ENCODE measurements at places on chromosomes 4 and X.

- no peak for DNase-seq
These were observed 2.7 kb upstream of the PF4V1 start for GRCh38 chr4:73850261-73850970.

DNA sequence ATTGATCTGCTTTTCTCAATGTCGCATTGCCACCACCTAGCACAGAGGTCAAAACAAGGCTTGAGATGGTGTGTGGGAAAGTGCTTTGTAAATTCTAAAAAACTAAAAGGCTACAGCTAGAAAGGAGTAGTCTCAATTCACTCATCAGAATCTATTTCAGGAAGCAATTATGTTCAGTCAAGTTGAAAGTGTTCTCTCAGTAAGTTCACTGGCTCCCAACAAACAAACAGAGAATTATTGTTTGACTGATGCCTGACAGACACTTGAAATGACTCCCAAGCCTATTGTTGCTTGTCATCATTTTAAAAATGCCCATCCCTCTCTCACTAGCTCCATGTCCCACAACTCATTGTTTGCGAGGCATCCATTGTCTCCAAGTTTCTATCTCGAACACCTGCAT lies 419.6 kb upstream of the CPEB2 start:
- no peak for DNase-seq

DNA sequence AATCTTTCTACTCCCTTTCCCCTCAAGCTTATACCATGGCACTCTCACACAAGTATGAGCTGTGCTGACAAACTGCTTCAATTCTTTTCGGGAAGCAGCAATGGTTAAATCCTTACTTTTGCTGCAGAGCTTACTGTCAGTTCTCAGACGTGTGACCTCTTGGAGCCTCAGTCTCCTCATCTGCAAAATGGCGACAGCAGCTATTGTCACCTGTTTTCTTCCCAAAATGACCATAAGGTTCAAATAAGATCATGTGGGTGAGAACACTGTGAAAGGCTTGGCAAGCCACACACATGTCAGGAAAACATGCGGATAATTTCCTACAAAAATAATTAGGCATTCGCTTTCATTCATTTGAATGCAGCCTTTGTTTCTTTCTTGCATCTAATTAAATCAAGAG lies 36.8 kb upstream of the IRF2 start:
- no peak for DNase-seq

- no peak for DNase-seq
These were observed 227.7 kb upstream of the GPRIN3 start for GRCh38 chr4:89535251-89535650.

DNA sequence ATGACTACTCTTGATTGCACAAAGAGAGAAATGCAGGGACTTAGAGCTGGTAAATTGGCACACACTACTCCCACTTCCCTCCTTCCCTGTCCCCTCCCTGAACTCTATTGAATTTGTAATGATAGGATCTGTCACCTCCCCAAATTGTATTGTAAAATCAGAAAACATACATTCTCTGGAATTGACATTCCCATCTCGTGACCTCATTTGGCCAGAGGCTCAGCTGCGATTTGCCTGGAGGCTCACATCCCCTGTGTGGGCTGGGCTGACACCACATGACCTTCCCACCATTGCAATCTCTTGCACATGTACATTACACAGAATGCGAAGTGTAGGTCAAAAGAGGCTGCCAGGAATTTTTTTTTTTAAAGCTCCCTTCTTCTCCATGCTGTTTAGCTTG lies 172.1 kb downstream of the MID1IP1 start:
- no peak for DNase-seq

GRCh38 chr4:10687526-10687925 lies 3.0 kb upstream of the CLNK start:
- no peak for DNase-seq

- no peak for DNase-seq
These were observed 3.9 kb downstream of the RIPPLY1 start for GRCh38 chrX:106899276-106899675.

- no peak for DNase-seq
These were observed 702.4 kb upstream of the GRID2 start for GRCh38 chr4:91601401-91601800.

DNA sequence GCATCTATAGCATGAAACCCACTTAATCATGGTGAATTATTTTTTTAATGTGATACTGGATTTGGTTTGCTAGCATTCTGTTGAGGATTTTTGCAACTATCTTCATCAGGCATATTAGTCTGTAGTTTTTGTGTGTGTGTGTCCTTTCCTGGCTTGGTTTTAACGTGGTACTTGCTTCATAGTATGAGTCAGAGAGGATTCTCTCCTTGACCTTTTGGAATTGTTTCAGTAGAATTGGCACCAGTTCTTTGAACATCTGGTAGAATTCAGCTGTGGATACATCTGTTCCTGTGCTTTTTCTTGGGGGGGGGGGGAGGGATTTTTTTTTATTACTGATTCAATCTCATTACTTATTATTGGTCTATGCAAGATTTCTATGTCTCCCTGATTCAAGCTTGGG lies 232.0 kb upstream of the KLF8 start:
- DNase-seq = no peak

GRCh38 chr4:6095023-6095752 lies 77.0 kb upstream of the C4orf50 start:
- peak; percentile 59 for DNase-seq

DNA sequence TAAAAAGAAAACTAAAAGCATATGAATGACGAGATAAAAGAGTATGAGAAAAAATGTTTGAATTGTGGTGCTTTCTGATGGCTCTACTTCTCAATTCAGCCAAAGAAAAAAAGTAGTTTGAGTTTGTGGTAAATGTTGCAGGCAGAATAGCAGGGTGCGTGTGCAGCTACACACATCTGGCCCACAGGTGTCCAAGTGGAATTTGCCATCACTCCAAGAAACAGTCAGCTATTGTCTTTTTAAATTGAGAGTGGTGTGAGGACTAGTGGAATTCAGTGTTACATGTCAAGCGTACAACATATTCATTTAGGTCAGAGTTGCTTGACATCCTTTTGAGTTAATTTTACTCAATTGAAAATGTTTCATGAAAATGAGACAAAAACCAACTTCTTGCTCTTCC lies 424.8 kb upstream of the MAD2L1 start:
- DNase-seq = no peak

- no peak for DNase-seq
These were observed 12.9 kb upstream of the ODAM start for GRCh38 chr4:70182517-70183167.

- peak; percentile 18 for DNase-seq
These were observed 64.8 kb downstream of the GLRA3 start for GRCh38 chr4:174764105-174764729.

- DNase-seq = no peak
These were observed 17.8 kb upstream of the CXCL3 start for GRCh38 chr4:74056114-74056857.

DNA sequence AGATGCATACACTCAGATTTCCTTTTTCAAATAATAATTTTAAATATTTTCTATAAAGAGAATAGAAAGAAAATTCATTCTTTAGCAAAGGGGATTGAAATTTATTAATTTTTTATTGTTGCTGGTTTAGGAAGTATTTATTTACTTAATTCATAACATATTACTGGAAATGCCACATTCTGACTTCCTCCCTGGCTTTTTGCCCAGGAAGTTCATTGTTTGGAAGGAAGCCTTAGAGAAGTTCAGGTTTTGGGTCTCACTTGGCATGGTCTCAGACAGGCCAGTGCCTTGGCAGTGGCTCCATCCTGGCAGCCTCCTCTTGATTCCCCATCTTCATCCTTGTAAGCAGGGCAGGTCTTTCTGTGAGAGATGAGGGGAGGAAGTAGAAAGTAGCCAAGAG lies 50.5 kb downstream of the IL15 start:
- DNase-seq = no peak

- DNase-seq = no peak
These were observed 246.9 kb upstream of the GPC4 start for GRCh38 chrX:133661962-133662839.

- DNase-seq = no peak
These were observed 185.5 kb downstream of the TEX13C start for GRCh38 chrX:125505207-125505606.

DNA sequence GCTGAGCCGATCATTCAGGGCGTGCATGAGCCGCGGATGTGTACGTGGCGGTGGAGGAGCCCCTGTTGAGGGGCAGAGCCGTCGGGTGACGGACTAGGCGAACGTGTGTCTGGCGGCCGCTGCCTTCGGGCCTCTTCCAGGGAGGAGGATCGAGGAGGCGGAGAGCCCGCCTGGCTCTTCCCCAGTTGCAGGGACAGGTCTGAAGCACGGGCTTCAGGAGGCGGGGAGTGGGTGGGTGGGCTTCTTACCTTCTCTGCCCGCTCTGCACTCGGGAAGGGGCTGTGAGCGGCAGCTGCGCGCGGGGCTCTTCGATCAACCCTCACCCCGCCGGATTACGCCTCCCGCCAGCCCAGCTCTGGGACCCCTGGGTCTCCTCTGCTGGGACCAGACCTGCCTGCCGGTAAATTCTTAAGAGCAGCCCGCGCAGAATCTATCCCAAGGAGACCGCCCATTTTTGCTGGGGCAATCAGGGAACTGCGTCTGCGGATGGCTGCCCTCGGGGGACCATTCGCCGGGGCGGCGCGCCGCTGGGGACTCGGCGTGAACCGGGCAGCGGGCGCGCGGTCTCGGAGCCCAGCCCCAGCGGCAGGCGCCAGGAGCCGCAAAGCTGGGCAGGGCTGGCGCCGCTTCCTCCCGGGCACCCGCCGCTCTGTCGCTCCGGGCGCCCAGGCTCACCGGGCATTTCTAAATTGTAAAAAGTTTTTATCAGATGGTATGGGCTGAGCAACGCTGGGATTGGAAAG lies 4.9 kb downstream of the PLAC8 start:
- DNase-seq = no peak

DNA sequence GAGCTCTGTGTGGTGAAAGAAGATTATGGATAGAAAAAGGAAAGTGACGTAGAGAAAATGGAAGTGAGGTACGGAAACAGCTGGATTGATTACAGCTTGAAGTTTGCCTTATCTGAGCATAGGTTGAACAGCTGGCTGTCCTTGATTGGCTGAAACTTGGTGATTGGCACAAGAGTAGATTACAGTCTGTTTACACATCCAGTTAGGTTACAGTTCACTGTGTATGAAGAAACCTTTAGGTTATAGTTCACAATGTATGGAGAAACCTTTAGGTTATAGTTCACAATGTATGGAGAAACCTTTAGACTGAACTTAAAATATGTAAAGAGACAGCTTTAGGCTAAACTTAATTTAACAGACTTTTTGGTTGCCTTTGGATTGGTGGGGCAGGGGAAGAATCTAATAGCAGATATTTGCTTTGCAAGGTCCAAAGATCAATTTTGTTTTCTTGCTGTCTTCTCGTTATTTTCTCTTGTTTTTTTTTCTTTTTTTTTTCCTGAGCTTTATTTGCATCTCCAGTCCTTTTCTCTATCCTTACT lies 15.6 kb upstream of the ART3 start:
- DNase-seq = no peak

DNA sequence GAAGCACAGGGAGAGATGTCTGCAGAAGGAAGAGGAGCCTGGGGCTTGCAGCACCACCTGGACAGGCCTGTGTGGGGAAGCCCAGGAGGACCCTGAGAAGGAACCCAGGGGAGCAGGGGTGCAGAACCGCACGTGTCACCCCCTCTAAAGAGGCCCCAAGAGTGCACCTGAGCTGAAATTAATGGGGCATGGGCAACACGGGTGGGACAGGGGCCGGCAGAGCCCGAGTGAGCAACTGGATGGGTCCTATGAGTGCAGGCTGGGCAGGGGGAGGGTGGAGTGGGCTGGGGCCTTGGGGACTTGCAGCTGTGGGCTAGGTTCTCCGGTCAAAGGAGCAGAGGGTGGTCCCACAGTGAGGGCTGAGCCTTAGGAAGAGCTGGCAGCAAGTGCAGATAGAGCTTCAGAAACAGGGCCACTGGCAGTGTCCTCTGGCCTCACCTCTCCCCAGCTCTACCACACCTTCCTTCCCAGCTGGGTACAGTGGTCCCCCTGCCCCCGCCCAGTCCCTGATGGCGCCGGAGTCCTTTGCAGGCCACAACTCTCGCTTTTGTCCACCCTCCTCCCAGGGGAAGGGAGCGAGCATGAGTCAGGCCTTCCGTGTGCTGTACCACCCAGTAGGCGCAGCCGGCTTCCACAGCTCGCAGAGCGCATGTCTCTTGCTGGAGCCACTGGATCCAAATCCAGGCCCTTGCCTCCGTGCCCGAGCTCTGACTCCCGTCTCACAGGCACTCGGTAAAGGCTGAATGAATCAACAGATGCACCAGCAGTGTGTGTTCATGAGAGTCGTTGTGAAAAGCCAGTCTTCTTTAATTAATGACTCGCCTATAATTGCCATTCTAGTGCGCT lies 131.6 kb downstream of the HMX1 start:
- no peak for DNase-seq

- DNase-seq = no peak
These were observed 460 bp upstream of the GEMIN8 start for GRCh38 chrX:14030174-14030530.

GRCh38 chr4:83335701-83336100 lies 1.1 kb upstream of the HPSE start:
- no peak for DNase-seq

DNA sequence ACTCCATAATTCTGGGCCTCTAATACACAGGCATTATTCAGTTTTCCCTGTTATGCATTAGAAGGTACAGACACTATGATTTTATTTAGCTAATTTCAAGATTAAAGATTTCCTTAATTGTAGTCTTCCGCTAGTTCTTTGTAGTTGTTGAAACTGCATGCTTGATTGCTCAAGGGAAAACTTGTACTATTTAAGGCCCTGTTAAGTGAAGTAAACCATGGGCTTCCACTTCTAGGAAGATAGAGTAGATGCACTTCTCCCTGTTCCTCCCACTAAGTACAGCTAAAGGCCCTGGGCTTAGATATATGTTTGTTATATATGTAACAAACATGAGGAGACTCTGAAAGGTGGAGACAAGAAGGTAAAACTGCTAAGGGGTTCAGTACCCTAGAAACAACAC lies 215.8 kb upstream of the LEF1 start:
- no peak for DNase-seq
